ENCODE measurements at places on chromosomes 5 and 9.

DNA sequence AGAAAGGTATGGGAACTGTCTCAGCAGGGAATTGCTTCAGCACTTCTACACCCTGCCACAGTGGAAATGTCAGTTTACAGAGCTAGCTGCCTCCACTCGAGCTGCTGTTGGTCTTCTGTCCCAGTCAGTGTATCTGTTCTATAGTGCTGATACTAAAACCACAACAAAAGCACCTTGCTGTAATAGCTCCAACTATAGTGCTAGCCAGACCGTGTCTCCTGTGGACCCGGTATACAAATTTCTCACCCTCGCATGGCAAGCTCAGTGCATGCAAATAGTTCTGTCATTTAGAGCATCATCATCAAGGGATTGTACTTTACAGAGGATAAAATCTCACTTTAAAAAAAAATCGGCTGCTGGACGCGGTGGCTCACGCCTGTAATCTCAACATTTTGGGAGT, 51.5 kb upstream of the IQGAP2 start:
- no peak for DNase-seq

- DNase-seq = no peak
Measured at GRCh38 chr9:94981723-94982090, 255.2 kb downstream of the AOPEP start.

GRCh38 chr9:97966493-97966892, 16.6 kb upstream of the ANP32B start:
- DNase-seq = no peak

DNA sequence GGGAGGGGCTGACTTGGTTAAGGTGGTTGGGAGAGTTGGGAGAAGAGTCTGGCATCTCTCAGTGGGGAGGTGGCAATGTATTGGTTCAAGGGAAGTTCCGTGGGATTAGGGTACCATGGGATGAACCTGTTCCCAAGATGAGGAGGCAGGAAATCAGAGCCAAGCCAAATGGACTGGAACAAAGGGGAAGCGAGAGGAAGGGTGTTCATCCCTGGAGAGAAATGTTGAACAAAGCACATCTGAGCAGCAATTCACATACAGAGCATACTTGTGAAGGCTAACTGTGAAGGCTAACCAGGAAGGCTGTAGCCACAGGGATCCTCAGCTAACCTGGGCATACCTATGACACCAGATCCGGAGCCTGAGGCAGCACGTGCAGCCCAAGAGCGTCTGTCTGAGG, 214.0 kb downstream of the MCTP1 start:
- no peak for DNase-seq

DNA sequence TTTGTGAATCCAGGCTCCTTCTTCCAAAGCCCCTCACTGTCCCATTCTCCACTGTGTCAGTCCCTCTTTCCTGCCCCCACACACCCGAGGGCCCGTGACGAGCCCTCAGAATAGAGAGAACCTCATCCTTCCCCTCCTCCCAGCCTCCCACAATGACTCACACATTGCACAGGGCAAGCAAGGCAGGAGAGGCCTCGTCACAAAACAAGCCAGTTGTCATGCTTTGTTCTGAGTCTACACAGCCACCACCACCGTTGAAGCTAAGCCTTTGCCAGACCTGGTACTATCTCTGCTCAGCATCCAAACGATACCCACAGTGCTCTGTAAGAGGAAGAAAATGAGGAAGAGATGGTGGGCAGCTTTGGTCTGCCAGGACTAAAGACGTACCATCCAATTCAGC, 142.2 kb upstream of the ZNF366 start:
- peak; percentile 54 for DNase-seq

DNA sequence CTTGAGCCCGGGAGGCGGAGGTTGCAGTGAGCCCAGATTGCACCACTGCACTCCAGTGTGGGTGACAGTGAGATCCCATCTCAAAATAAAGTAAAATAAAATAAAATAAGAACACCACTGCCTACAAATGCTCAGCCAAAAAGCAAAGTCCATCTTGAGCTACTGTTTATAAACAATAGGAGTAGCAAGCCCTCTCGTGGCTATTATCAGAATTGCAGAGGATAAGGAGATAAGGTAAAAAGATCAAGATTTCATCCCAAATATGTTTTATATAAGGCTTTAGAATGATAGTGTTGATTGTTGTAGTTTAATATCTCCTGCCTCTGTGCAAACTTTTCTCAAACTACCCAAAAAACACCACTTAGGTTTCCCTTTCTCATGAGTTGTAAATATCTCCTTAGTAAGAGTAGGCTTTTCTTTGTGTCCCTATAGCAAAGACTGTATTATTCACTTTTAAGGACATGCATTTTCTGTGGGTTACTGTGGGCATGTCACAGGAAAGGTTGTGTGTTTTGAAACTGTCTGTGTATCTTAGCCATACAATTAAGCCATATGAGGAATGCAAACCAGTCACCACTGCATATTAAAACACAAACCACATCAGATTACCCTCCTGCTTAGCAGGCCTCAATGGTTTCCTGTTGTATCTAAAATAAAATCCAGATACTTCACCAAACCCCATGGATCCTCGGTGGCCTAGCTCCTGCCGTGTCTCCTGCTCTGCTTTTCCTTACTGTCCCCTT, 31.8 kb upstream of the CKS2 start:
- peak; percentile 10 for DNase-seq

DNA sequence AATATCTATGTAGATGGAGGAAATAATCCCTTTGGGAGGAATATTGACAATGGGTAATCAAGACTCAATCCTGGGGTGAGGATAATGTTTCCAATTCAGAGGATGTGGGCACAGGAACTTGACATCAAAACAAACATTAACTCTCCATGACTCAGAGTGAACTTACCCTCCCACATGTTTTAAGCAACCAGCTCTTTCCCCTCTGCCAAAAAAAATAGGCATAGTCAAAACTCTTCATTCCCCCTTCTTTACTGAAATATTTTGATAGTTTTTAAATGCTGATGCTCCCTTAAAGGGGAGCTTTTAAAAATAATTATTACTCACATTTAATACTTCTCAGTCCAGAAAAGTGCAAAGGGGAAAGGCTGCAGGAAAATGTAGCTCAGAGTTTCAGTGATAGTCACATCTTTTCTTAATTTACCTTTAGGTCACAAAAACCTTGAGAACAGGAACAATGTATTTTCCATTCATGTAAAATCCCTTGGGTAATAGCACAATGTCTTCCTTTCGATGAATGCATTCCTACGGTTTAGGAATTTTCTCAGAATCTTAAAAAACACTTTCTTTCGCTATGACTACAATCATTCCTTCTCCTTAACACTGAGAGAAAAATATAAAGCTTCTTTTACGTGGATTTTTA, 298.4 kb upstream of the GRAMD2B start:
- no peak for DNase-seq

DNA sequence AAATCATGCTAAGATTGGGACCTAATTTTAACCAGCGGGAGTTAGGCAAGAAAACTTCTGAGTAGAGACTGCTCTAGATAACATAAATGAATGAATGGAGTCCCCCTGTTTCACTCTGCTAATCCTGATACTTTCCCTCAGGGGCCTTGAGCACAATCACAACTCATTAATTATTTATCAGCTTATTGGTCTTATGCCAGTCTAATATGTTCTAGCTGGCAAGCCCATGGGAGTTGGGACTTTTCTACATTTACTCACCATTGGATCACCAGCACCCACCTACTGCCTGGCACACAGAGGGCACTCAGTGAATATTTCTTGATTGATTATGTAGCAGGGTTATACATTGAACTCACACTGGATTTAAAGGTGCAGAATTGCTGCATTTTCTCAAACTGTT, 13.5 kb upstream of the TMED7 start:
- no peak for DNase-seq

GRCh38 chr9:89418882-89419640, 78.9 kb downstream of the SEMA4D start:
- no peak for DNase-seq

- no peak for DNase-seq
Measured at GRCh38 chr9:8456344-8456743, 656.8 kb upstream of the DMAC1 start.

GRCh38 chr5:159414021-159414420, 83.7 kb upstream of the IL12B start:
- no peak for DNase-seq

DNA sequence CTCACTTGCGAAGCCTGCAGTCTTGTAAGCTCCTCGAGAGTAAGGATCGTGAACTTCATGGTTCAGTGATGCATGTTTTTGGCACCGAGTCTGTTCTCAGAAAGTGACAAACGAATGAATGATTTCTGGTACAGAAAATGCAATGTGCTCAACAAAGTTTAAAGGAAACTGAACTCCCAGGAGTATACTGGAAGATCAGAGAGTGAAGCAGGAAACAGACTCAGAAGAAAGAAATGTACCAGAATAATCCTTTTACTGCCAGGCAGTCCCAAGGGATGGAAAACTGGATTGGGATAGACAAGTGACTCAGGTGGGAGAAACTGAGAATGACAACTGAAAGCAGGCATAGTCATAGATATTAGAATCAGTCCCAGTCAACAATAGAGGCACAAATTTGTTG, 420.6 kb downstream of the CTNND2 start:
- no peak for DNase-seq

- DNase-seq = no peak
Measured at GRCh38 chr5:151885138-151885908, 39.3 kb downstream of the GLRA1 start.

- no peak for DNase-seq
Measured at GRCh38 chr5:153700940-153701339, 210.5 kb downstream of the GRIA1 start.

DNA sequence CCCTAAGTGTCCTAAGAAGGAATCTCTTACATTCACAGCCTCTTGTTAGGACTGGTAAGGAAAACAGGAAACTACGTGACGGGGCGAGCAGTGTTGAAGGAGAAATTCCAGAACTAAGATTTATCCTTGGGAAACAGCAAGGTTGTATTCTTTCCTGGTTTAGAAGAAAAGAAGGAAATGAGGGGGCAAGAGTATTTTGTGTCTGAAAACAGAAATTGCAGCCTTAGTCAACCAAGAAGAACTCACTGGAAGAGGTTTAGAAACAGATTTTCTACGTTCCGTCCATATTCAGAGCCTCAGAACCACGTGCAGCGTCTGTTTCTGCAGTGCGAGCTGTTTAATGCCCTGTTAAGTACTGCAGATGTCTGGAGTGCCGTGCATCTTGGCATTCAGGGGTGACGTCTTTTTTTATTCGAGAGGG, 75.2 kb downstream of the GOLPH3 start:
- DNase-seq = no peak

- peak; percentile 14 for DNase-seq
Measured at GRCh38 chr5:74766418-74766848, 484 bp downstream of the GFM2 start.

- no peak for DNase-seq
Measured at GRCh38 chr9:21551401-21551800, 69.3 kb upstream of the IFNE start.

- no peak for DNase-seq
Measured at GRCh38 chr9:130018265-130018664, 24.7 kb downstream of the FNBP1 start.

GRCh38 chr5:143979044-143979690, 167.2 kb downstream of the HMHB1 start:
- DNase-seq = no peak

DNA sequence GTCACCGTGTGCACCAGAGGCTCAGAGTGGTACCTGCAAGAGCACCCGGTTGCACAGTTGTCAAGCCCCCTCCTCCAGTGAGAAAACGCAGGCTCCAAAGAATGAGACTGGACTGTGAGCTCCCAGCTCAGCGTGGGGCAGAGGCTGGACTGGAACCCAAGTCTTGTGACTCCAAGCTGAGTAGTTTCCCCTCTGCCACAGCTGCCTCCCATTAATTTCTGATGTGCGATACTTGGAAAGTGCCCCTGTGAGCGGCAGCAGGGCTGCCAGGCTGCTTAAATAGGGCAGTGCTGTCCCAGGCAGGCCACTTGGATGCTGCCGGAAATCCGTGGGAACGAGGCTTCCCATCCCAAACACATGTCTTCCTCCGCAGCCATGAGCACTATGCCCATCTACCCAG, 62.2 kb upstream of the ANGPTL2 start:
- no peak for DNase-seq

GRCh38 chr9:103545260-103545659, 548.8 kb upstream of the SMC2 start:
- DNase-seq = no peak

DNA sequence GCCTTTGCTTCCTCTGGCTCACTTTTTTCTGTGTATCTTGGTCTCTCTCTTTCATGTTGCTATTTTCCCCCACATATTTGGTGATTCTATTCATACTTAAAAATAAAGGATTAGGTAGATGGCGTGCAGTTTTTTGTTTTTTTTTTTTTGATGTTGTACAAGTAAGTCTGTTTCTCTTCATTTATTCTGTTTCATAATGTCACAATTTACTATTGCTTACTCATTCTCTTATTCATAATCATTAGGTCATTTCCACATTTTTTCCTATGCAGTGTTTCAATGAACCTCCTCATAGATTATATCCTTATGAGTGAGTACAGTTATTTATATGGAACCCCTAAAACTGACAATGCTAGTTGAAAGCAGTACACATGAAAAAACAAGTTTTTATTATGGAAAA, 136.3 kb downstream of the APBA1 start:
- DNase-seq = no peak

GRCh38 chr5:82560561-82560960, 282.4 kb upstream of the RPS23 start:
- no peak for DNase-seq

- DNase-seq = peak; percentile 38
Measured at GRCh38 chr9:115183436-115183835, 65.5 kb upstream of the TNC start.

GRCh38 chr5:1463326-1464095, 18.3 kb upstream of the SLC6A3 start:
- no peak for DNase-seq

- DNase-seq = no peak
Measured at GRCh38 chr5:10566543-10567068, 2.7 kb downstream of the ANKRD33B start.

DNA sequence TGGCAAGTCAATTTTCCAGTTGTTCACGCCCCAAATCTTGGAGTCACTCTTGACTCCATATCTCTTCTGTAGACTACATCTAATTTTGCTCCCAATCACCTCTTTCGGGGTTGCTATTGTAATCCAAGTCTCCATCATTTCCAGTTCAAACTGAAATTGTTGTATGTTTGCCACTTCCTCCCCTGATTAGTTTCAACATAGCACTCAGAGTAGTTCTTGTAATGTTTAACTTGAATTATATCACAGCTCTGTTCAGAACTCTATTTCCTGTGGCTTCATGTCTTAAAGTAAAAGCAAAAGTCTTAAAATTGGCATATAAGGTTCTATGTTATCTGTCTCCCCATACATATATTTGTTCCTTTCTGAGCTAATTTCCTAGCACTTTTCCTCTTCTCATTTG, 348.5 kb upstream of the RIOK2 start:
- DNase-seq = no peak

GRCh38 chr5:169746147-169746694, 109.1 kb downstream of the DOCK2 start:
- DNase-seq = no peak

DNA sequence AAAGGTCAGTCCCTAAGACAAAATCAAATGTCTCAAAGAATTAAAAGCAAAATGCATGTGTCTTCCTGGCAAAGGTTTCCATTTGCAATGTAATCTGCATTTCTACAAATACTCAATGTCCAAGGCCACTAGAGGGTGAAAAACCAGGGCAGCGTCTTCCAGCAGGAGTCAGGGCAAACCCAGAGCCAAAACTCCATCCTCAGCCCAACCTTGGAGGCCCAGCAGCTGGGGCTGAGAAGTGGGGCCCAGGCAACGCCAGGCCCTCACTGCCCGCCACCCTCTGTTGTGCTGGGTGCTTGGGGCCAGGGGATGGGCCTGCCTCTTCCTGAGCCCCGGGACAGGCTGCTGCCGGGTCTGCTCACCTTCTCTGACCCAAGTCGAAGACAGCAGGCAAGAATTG, 200.1 kb downstream of the PAX5 start:
- DNase-seq = peak; percentile 29

- peak; percentile 8 for DNase-seq
Measured at GRCh38 chr5:123087173-123088030, 1.6 kb upstream of the PRDM6 start.

Data from ELF-1 (cell line).